EH (cell line): ENCODE measurements at places on chromosomes 3 and 15.

DNA sequence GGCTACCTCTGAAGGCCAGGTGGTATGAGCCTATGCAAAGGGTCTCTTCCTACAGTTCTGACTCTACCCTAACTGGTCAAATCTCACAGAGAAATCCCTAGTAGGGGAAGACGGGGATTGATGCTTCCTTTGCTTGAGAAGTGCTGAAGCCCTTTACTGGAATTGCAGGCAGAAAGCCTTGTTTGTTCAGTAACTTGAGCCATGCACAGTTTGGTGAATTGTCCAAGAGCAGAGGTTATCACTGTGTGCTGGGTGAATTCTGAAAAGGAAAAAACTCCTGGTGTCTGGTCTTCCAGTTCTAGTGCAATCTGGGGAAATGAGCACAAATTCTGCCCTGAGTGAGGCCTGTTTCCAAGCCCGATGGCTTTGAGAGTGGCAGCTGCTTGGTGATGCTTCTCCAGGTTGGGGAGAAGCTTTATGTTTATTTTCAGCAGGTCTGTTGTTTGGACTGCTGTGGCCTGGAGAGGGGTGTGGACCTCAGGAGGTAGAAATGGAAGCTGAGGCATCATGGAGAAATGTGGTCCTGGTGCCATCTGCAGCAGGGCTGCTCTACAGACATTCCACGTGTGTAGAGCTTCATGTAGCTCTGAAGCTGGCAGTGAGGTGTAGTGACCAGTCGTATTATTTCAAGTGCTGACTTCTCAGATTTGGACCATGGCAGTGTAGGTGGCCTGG lies 60.9 kb downstream of the ARNT2 start:
- DNase-seq, result peak; percentile 33

- no peak for DNase-seq
Observed at GRCh38 chr3:189808246-189809007, 177.2 kb downstream of the TP63 start.

- no peak for DNase-seq
Observed at GRCh38 chr15:38819387-38819950, 254.9 kb upstream of the RASGRP1 start.

DNA sequence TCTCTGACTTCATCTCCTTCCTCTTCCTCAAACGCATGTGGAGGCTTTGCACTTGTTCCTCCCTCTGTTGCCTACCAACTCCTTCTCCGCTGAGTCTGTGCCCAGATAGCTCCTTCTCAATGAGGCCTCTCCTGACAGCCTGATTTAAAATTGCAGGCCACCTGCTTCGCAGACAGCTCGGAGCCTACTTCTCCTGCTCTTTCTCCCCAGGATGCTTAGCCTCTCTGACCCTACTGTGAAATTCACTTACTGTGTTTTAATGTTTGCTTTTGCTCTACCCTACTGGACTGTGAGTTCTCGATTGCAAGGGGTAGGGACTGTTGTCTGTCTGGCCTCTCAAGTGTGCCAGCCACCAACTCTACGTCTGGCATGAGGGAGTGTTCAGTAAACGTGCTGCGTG lies 83.4 kb downstream of the EEFSEC start:
- DNase-seq, result no peak

DNA sequence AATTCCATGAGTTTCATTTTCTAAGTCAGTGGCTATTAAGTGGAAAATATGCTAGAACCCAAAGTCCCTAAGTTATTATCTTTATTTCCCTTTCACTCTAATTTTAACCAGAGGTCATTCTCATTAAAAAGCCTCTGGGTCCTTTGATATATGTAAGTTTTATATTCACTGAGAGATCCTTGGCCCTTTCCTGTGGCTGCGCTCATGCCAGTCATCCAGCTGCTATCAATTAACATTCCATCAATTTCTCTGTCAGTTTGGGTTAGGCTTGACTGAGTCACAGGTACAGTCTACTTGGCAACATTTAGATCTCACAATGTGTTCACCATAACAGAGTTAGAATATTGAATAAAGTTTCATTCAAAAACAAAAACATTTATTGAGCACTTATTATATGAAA lies 58.0 kb upstream of the FBN1 start:
- DNase-seq, result peak; percentile 91

DNA sequence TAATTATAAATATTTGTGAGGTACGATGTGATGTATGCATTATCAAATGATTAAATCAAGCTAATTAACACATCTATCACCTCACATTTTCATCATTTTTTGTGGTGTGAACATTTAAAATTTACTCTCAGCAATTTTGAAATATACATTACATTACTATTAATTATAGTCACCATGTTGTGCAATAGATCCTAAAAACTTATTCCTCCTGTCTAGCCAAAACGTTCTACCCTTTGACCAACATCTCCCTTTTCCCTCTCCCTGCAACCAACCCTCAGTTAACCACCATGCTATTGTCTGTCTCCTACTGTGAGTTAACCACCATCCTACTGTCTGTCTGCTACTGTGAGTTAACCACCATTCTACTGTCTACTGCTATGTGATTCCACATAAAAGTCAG lies 20.7 kb upstream of the SLMAP start:
- DNase-seq, result no peak

DNA sequence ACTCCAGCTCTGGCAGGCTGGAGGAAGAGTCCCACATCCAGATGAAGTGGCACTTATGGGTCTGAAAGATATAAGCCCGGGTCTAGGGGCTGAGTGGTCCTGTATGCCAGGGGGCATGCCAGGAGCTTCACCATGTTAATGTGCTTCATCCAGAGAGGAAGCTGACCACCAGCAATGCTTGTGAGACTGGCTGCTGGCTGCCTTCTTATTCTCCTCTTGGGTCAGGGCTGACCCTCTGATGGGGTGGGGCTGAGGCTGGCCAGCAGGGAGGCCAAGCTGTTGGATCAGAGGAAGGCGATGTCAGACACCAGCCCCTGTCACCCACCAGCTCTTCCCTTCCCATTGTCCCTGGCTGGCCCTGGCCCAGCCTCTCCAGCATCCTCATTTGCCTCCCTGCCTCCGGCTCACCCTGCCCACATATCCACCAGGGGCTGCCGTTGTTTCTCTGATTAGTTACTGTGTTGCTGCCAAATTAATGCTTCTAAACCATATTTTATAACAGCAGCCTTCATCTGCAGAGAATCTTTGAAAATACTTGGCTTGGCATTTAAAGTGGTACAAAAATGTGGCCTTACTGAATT lies 20.4 kb upstream of the PSTPIP1 start:
- no peak for DNase-seq

- peak; percentile 47 for DNase-seq
Observed at GRCh38 chr15:90407871-90408317, 19.9 kb downstream of the IQGAP1 start.

GRCh38 chr15:100083572-100083971 lies 258.2 kb downstream of the ADAMTS17 start:
- DNase-seq, result no peak

- no peak for DNase-seq
Observed at GRCh38 chr15:59282515-59283337, 76.1 kb downstream of the LDHAL6B start.

- DNase-seq, result no peak
Observed at GRCh38 chr15:45572617-45573016, 14.6 kb upstream of the BLOC1S6 start.

DNA sequence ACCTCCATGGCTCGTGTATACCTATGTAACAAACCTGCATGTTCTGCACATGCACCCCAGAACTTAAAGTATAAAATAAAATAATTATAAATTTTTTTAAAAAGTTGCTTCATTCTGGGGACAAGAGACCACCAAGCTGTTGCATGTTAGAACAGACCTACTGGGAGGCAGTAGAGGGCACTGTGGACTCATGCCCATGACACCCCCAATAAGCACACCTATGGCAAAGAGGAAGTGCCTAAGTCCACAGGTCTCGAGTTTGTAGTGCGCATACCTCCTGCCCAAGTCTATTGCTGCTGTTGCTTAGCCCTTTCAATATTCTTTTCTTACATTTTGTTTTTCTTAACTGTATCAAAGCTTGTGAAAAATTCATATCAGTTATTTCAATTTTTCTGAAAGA lies 267.9 kb upstream of the THBS1 start:
- DNase-seq, result peak; percentile 37

DNA sequence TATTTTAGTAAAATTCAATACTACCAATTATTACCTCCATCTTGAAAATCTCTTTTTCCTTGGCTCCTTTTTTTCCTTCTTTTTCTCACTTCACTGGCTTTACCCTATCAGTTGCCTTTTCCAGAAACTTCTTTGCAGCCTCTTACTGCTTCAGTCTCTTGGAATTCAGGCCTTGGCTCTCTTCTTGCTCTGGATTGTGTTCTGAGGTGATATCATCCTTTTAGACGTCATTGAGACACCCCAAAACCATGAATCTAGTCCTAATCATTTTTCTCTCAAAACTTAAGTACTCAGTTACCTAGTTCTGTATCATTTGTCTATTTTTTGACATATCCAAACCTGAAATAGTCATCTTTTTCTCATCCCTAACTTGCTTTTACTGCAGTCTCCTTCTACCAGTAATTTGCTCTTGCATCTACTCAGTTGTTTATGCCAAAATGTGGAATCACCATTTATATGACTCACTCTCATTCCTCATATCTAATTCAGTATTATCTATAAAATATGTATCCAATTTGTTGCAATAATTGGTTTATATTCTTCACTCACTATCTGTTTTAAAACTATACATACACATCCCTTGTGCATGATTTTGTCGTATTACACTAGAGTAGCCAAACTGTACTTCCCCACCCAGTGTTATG lies 703.2 kb upstream of the CCDC54 start:
- DNase-seq, result no peak

DNA sequence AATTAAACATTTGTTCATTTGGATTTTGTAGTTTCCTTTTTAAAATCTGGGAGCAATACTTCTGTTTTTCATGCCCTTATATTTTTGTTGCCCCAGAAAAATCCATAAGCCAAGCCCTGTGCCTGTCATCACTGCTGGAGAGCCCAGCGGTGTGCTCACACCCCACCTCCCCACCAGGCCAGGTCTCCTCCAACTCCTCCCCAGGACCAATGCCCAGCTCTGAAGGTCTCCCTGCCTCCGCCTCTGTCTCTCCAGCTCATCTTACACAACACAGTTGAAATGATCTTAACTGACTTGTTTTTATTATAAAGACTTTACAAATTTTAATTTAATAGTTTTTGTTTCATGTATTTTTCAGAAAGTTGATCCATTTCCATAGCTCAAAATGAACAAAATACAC lies 66.4 kb downstream of the RHCG start:
- DNase-seq, result no peak

DNA sequence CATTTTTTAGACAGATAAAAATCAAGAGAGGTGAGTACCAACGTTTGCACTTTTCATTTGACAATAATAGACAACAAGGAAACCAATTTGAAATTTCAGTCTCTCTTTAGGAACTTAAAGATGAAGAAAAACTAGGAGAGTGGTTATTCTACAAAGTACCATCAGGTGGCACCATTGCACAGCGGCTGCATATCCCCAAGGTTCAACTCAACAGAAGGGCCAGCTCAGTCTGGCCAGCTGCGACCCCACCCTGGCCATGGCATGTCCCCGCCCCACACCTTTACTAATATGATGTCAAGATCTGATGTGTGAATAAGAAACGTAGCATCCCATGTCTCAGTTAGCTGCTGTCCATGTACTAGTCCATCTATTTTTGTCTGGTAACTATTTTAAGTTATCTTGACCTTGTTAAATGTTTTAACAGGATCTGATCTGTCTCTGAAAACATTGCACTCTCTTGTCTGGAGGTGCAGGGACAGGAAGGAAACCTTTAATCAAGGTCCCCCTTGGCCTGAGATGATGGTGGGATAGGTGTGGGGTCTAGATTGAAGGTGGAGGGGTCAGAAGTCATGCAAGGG lies 35.5 kb upstream of the CGNL1 start:
- peak; percentile 66 for DNase-seq

- DNase-seq, result no peak
Observed at GRCh38 chr3:341998-342397, 145.4 kb downstream of the CHL1 start.

- no peak for DNase-seq
Observed at GRCh38 chr3:146501752-146502151, 32.4 kb upstream of the PLSCR2 start.

GRCh38 chr15:81863162-81863561 lies 182.7 kb downstream of the MEX3B start:
- peak; percentile 58 for DNase-seq

DNA sequence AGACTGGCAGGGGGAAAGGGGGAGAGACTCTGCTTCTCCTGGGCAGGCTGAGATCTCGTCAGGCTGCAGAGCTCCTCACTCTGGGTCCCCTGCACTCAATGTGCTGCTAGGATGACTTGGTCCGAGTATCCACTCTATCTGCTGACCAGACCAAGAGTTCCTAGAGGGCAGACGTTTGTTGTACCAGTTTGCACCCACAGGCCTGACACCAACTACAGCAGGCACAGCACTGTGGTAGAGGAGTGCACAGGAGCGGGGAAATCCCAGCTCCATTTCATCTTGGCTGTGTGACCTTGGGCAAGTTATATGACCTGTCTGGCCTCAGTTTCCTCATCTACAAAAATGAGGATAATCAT lies 29.0 kb downstream of the CCDC12 start:
- DNase-seq, result no peak

GRCh38 chr3:124829178-124829818 lies 57.9 kb downstream of the ITGB5 start:
- DNase-seq, result no peak

GRCh38 chr3:29283231-29284119 lies 2.6 kb downstream of the RBMS3 start:
- DNase-seq, result peak; percentile 20

DNA sequence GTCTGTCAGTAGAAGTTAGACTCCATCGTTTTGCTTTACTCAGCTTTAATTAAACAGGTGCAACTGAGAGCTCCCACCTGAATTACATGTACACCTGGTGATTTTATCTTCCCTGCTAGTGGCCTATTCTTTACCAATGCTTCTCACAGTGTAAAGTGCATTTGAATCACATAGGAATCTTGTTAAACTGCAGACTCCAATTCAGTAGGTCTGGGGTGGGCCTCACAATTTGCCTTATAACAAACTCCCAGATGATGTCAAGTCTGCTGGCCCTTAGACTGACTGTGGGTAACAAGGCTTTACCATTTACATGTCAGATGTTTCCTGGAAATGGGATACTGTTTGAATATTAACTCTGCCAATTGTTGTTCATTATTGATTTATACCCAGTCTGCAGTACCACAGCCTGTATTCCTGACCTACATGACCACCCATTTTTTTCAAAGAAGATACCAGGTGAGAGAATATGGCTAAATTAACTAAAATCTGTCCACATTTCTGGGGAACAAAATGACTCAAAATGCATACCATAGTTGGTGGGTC lies 37.2 kb downstream of the CMSS1 start:
- DNase-seq, result no peak

GRCh38 chr3:107987036-107987939 lies 103.5 kb downstream of the CD47 start:
- DNase-seq, result peak; percentile 93

GRCh38 chr3:81888914-81889557 lies 127.6 kb upstream of the GBE1 start:
- peak; percentile 2 for DNase-seq
